Effector CD8-positive, alpha-beta T cell (primary cell): ENCODE measurements at places on chromosomes 1 and 21.

DNA sequence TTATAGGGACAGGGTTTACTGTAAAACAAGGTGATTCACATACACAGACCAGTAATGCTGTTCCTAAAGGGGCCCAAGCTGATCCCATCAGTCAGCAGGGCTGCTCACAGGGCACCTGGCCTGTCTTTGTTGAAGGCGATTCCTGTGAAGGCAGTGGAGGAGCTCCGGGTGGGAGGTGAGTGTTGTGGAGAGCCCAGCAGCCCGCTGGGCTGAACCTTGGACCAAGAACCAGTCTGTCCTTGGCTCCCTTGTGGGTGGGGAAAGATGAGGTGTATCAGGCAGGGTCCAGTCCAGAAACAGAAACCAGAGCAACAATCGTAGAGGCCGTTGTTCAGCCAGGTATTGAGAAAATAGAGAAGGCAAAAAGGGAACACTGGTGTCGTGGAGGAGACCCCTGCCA, 12.5 kb downstream of the PDXK start:
- no peak for DNase-seq

- no peak for DNase-seq
Observed at GRCh38 chr1:160752924-160753323, 13.9 kb downstream of the SLAMF7 start.

DNA sequence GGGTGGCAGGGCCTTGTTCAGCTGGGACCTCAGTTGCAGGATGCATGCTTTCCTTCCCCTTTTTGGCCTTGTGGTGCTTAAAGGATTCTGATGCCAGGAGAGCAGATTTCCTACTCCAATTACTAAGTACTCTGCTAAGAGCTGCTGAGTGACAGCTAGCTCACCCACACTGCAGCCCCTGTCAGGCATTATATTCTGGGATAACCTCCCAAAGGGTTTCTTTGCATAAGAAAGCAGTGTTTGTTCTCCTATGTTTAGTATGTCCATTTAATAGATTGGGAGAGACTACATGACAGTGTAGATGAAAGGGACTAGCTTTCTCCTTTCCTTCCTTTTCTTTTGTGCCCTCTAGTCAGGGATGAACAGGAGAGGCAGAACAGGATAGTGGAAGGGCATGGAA, 100.7 kb downstream of the FAM78B start:
- no peak for DNase-seq

- no peak for DNase-seq
Observed at GRCh38 chr1:17053086-17053684, 647 bp downstream of the SDHB start.

- DNase-seq = no peak
Observed at GRCh38 chr1:173867141-173867752, 542 bp downstream of the GAS5 start.

- no peak for DNase-seq
Observed at GRCh38 chr1:169904834-169905233, 11.1 kb upstream of the SCYL3 start.

GRCh38 chr1:15764269-15764764, 5.7 kb downstream of the FBLIM1 start:
- no peak for DNase-seq

- no peak for DNase-seq
Observed at GRCh38 chr1:59061876-59062275, 235.0 kb upstream of the FGGY start.

DNA sequence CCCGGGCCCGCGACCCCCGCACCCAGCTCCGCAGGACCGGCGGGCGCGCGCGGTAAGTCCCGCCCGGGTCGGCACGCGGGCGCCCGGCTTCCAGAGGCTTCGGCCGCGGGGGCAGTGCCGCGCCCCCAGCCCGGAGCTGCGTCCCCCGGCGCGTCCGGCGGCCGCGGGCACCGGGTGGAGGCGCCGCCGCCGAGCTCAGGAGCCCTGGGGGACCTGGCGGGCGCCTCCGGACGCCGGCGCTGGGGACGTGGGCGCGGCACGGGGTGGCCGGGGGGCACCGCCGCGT, 227 bp downstream of the NBL1 start:
- no peak for DNase-seq
